Stimulated activated CD4-positive, alpha-beta T cell treated with anti-CD3 and anti-CD28 coated beads, Interleukin-15, amount 100 ng/mL, for 24 hours (primary cell): ENCODE measurements at places on chromosomes 1 and 21.

- no peak for DNase-seq
Observed at GRCh38 chr1:214658785-214659184, 55.8 kb downstream of the CENPF start.

DNA sequence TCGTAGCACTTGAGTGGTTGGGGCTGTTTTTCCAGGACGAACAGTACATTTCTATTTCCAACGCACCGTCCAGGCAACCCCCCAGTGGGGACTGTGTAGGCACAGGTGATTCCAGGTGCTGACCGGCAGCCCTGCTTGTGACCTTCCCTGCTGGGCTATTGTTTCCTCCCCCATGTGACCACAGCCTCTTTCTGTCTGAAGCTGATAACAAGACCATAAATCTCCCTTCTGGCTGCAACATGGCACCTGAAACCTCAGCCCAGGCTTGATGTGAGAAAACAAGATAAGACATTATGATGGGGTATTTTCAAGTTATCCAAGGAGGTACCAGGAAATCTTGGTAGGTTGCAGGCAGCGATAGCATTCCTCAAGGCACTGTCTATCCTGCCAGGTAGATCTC, 48.2 kb downstream of the HLX start:
- DNase-seq: no peak

GRCh38 chr1:166947398-166948043, 27.8 kb downstream of the ILDR2 start:
- peak; percentile 9 for DNase-seq

DNA sequence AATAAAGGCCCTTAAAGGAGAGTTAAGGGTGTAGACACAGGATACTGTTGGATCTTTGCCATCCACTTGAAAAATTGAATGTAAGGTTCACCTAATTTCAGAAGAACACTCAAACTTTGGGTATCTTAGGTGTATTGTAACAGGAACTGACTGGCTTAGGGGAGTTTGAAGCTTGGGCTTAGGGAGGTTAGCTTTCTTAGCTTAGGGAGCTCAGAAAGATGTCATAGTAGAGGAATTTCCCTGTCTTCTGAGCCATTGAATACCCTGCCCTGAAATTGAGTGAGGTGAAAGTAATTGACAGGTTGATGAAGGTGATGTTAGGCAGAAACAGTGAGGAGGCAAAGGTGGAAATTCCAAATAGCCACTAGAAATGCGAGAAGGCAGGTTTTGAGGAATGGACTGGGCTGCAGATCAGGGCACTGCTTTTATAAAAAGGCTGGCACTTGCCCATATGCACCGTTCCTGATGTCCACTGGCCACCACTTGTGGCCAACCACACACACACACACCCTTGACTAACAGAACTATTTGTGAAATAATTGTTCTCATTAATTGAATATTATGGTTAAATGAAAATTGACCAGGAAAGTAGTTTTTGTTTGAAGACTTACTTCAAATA, 16.5 kb downstream of the BACH1 start:
- DNase-seq: no peak

- no peak for DNase-seq
Observed at GRCh38 chr1:89708751-89709375, 75.9 kb downstream of the LRRC8C start.

DNA sequence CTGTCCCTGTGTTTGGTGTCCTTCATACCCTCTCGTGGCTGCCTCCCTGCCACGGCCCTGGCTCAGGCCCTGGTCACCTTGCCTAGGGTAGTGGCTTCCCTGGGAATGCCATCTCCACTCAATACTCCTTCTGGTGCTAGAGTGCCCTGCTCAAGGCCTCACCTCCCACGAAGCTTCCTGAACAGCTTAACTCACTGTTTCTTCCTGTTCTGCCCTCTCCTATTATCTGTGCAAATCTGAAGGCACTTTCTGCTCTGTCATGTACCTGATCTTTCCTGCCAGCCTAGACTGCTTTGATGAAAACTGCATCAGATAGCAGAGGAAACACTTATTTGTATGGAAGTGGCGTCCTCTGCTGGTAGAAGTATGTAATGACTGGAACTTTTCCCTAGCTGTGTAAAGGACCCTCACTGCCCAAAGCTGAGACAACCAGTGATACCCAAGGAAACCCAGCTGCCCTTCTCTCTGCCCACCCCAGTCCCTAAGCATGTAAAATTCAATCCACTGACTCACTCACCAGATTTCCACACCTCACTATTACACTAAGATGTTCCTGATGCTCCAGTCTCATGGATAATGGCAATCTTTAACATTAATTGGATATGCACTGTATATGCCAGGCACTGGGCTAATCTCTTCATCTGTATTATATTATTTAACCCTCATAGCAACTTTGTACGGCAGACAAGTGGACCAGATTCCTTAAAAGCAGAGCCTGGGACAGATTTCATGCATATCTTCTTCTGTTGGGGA, 36.2 kb upstream of the BTG2 start:
- peak; percentile 48 for DNase-seq

DNA sequence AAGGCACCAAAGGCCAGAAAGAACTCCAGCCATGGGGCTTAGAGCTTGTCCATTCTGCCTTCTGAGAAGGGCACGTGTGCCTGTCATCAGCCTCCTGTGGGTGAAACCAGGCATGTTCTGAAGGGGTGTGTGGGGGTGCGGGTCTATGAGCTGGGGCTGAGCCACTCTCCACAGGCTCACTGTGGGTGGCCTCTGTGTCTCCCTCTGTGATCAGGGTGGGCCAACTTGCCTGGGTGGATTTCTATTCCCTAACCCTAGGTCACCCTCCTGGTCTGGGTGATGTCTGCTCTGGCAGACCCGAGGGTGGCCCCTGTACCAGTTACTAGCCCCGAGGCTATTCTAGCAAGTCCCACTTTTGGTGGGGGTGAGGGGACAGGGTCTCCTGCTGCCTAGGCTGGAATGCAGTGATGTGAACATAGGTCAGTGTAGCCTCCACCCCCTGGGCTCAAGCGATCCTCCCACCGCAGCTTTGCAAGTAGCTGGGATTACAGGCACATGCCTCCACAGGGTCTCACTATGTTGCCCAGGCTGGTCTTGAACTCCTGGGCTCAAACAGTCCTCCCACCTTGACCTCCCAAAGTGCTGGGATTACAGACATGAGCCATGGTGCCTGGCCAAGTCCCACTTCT, 94.4 kb downstream of the TRIM11 start:
- no peak for DNase-seq

DNA sequence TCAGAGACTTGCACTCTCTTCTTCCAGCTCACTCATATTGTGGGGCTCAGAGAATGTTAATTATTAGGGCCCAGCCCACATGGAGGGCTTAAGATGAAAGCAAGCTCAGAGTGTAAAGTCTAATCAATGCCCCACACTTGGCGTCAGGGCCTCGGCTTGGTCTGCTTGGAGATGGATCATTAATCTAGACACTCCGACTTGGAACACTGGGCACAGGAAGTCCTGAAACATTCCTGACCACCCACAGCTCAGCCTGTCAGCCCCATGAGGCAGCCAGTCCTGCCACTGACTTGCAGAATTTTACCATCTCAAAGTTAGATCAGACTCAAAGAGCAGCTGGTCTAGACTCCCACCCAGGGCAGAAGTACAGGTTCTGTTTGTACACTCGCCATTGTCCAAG, 69.8 kb upstream of the TRABD2B start:
- no peak for DNase-seq

DNA sequence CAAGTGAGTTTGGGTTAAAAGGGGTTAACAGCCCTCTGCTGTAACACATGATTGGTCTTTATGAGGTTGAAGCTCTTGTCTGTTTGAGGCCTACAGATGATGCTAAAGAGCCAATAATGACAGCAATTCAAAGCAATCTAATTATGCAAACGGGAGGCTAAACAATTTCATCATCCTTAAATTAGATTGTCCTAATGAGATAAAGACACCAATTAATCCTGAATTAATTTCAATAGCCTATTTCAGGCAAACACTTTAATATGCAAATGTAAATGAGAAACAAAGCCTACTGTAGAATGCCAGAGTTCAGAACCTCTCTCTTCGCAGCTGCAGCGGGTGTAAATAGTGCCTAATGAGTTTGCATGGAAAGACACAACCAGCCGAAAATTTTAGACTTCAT, 504.7 kb upstream of the PBX1 start:
- no peak for DNase-seq

- DNase-seq: no peak
Observed at GRCh38 chr1:207058252-207058651, 5.2 kb downstream of the PFKFB2 start.

DNA sequence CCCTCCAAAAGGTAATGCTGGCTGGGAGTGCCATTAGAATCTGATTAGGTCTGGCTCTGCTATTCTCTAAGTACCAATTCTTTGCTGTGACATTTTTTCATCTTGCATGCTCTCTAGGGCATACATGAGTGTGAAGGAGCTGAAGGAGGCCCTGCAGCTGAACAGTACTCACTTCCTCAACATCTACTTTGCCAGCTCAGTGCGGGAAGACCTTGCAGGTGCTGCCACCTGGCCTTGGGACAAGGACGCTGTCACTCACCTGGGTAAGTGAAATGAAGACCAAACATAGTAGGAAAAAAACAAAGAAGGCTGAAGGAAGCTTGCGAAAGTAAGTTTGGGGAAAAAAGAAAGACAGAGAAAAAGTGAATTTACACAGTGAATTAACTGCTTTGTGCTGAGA, 207.9 kb downstream of the PAPPA2 start:
- no peak for DNase-seq

DNA sequence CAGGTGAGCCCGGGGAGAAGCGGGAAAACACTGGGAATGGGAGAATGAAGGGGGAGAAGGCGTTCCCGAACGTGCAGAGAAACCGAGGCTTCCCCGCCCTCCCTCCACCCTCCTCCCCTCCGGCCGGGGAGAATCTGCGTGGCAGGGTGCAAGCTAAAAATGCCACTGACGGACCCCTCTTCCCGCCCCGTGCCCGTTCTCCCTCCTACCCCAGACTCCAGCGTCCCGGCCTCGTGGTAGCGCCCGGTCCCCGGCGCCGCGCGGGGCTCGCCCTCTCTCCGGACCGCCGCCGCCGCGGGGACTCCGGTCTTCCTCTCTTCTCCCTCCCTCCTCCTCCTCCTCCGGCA, 81.6 kb upstream of the AK4 start:
- DNase-seq: no peak

DNA sequence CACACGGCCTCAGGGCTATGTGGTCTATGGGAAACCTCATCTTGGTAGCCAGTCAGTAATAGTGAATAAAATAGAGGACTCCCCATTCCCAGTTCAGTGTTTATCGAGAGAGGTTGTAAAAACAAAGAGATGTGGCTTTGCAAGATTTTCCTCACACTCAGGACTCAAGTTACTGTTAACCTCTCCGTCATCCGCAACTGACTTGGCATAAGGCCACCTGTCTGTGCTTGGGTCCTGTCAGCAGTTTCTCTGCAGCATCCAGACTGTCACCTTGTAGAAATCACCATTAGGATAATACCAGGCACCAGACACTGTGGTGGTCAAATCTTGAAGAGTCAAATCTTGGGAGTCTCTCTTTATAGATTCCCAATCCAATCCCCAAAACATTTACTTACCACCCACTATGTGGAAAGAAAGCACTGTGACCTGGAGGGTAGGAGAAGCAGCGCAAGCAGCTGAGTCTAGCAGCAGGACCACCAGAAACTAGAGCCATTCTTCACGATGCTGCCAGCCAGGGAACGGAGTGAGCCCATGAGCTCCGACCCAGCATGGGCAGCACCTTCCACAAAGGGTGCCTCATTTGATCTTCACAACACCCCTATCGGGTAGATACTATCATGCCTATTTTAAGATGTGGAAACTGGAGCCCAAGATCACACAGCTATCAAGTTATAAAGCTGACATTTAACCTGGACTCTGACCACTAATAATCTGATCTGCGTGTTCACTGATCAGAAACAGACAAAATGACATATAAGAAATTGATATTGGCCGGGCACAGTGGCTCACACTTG, 5.6 kb upstream of the GPR25 start:
- peak; percentile 37 for DNase-seq

DNA sequence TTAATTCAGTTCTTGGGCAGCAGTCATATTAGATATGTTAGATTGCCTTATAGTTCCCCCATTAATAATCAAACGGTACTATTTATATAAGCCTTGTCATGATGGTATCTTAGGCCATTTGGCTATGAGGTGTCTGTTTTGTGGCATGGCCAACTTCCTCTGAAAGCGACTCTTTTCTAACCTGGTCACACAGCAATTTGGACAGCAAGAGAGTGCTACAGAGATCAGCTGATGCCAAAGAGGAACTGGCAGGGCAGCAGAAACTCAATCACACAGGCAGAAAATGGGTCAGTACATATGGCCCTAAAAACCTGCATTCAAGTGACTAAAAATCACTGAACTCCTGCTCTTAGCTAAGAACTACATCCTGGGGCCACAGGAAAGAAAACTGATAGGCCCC, 13.4 kb upstream of the MUTYH start:
- no peak for DNase-seq

DNA sequence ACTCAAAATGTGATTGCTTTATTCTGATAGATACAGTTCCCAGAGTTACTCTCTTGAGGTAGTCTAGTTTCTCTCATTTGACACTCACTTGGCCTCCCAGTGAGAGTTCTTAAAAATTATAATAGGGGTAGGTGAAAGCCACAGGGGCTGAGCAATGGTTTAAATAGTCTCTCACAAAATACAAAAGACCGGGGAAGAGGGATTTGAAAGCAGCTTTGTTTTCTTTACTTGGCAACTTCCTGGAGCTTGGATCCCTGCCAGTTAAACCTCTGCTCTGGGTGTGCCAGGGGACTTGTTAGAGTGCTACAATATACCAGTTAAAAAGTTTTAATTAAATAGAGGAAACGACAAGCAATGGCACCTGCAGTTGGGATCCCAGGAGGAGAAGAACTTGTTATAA, 31.7 kb downstream of the OR13G1 start:
- no peak for DNase-seq

- no peak for DNase-seq
Observed at GRCh38 chr1:229027158-229027557, 243.8 kb upstream of the RAB4A start.

DNA sequence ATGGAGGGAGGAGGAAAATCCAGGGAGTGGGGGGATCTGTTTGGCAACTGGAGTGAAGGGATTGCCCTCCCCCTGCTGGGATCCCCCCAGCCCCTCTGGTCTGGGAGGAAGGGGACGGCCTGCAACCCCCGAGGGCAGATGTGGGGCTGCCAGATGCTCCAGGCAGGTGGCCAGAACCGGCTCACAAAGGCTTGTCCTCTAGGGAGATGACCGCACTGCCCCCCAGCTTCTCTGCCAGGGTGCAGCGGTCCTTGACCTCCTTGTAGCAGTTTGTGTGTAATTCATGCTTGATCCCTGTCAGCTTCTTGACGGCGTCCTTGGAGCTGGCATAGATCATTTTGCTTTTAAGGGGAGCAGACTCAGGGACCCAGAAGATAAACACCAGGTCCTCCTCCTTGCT, 69.2 kb downstream of the ROR1 start:
- DNase-seq: no peak
